Forelimb muscle (tissue), 1 donor: ENCODE measurements at places on chromosomes 16 and 17.

GRCh38 chr16:63315229-63315628 is 1279.0 kb upstream of the CDH8 start:
- no peak for DNase-seq

GRCh38 chr16:74501484-74502478 is 80.5 kb upstream of the CLEC18B start:
- DNase-seq: no peak

DNA sequence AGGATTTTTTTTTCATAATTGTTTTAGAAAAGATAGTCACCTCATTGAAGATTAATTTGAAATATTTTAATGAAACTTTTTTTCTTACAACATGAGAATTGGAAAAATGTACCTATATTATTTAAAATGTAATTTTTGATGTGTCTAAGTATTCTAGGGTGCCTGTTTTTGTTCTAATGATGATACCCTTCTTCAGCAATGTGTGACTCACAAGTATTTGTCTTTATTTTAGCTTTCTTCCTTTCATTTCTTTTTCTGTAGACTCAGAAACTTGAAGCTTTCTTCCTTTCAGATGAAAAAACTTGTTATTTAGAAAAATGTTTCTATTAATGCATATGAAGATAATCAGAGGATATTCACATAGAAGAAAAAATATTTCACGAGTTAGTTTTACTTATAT is 231.8 kb downstream of the BCAS3 start:
- no peak for DNase-seq

DNA sequence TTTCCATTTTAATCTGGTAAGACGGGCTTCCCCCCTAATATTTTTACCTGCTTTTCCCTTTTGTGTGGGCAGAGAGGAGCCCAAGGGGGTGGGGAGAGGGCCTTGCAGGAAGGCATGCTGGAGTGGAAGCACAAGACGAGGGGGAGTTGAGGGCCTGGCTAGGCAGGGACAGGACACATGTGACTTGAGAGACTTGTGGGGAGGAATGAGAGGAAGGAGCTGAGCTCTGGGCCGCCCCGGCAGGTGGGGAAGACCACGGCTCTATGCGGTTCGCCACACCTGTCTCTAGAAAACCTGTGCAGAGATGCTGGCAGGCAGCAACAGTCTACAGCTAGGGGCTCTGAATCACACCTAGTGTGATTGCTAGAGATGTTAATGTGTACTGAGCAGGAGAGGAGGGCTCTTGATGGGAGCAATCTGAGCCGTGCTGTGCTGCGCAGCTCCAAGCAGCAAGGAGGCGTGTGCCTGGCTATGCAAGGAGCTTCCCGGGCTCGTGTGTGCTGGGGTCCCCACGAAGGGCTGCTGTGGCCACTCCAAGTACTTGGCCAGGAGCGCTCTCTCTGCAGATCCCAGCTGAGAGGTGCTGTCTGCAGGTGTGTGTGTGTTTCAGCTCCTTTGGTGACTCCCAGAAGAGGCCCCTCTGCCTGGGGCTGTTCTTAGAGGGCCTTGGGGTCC is 50.2 kb downstream of the PDPK1 start:
- DNase-seq: no peak

DNA sequence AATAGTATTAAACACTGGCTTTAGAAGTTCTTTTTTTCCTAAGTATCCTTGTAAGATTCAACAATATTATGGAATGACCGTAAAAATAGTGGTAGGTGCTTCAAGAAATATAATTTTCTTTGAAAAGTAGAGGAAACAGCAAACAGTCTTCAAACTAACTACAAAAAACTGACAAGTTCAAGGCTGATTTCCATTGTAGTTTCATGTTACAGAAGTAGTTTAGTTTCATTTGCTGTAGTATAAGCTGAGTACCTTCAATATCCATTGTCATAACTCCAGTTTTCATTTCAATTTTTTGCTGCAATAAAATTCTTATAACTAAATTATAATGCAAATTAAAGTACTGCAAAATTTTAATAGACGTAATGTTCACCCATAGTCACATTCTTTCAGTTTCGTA is 19.3 kb downstream of the PHKB start:
- DNase-seq: no peak

GRCh38 chr17:7024402-7024785 is 1.5 kb downstream of the BCL6B start:
- DNase-seq: no peak

- DNase-seq: no peak
These were observed 7.7 kb upstream of the ENGASE start for GRCh38 chr17:79066963-79067362.

DNA sequence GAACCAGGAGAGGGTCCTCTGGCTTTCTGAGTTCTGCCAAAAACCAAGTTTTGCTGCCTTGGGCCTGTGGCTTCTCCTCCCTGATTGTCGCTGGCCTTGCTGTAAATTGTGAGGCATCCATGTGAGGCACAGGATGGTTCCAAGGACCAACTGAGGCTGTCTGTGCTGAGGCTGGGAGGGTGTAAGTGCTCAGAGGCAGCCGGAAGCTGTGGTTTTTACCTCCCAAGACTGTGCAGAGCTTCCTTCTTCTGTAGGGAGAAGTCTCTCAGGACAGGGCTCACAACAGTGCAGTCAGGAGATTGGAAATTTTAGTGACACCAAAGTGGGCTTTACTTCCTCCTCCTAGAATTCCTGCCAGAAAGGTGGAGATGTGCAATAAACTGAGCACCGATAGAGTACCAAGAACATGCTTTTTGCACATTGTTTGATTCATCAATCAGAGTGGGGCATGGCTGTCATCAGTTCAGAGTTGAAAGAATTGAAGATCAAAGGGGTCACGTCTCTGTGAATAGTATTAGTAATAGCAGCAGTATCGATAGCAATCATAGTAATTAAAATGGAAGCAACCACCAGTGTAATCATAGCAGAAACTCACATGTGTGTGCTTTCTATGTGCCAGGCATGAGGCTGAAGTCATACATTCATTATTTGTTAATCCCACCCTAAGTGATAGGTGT is 467.1 kb downstream of the WWOX start:
- DNase-seq: no peak

- no peak for DNase-seq
These were observed 8.0 kb upstream of the HES7 start for GRCh38 chr17:8131844-8132441.

- DNase-seq: no peak
These were observed 34.2 kb downstream of the CRLF3 start for GRCh38 chr17:30790279-30790678.
